ENCODE measurements at places on chromosomes 11 and 22.

DNA sequence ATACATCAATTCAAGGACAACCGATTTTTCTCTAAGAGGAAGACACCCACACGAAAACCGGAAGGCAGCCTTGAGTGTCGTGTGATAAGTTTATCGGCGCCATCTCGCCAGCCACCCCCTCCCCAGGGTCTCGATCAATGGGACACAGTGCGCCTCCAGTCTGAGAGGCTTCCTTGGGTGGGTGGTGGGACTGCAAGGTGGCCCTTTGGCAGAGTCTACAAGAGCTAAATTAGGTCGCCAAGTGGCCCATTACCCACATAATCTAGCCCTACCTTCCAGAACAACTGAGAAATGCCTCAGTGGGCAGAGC, 64.0 kb downstream of the CD6 start:
- DNase-seq: no peak

- peak; percentile 60 for DNase-seq
These were observed 419.9 kb downstream of the BUD13 start for GRCh38 chr11:116352881-116353280.

- DNase-seq: no peak
These were observed 819.8 kb downstream of the OPCML start for GRCh38 chr11:132712466-132712865.

DNA sequence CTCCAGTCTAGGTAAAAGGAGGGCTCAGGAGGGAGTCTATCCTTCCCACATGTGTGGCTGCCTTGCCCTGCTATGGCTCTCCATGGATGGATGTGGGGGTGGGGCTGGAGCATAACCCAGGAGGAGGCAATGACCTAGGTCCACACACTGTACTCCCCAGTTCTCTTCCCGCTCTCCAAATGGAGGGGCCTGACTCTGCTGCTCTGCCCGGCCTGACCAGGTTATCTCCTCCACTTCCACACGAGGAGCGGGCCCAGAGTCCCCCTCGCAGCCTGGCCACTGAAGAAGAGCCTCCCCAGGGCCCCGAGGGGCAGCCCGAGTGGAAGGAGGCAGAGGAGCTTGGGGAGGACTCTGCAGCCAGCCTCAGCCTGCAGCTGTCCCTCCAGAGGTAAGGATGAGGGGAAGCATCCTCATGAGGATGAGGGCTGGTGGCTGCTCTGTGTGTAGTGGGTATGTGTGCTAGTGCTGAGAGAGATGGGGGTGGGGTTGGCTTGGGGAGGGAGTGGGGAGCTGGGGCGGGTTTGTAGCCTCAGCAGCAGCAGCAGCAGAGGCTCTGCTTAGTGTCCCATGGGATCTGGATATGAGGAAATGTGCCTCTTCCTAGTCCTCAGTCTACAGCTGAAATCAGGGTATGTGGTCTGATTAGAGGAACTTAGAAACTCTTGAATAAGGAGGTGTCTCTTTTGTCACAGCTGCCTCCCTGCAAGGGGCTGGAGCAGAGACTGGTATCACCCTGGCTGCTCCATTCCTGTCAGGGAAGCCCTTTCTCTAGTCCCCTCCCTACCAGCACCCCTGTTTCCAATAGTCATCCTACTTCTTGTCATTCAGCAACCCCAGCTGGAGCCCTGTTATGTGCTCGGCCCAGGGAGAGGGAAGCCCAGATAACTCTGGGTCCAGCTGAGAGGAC, 54.1 kb downstream of the CEP164 start:
- no peak for DNase-seq

DNA sequence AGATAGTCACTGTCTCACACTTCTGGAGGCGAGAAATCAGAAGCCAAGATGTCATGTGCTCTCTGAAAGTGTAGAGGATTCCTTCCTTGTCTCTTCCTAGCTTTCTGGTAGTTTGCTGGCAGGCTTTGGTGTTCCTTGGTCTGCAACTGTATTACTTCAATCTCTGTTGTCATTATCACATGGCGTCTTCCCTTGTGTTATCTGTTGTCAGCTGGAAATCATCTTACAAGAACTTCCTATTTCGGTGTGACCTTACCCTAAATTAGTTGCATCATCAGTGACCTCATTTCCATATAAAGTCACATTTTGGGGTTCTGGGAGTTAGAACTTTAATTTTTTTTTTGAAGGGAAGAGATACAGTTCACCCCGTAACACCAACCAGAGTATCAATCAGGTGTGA, 3.3 kb upstream of the LIN7C start:
- no peak for DNase-seq

DNA sequence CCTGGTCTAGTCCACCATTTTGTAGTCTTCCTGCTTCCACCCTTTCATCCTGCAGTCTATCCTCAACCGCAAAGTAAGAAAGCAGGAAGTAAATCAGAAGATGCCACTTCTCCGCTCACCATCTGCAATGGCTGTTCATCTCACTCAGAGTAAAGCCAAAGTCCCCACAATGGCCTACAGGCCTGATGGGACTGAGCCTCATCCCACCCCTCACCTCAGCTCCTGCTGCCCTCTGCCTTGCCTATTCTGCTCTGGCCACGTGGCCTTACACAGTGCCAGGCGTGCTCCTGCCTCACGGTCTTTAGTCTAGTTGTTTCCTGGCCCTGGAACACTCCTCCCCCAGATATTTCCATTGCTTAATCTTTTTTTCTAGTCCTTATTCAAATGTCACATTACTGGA, 95.5 kb downstream of the USP35 start:
- no peak for DNase-seq

DNA sequence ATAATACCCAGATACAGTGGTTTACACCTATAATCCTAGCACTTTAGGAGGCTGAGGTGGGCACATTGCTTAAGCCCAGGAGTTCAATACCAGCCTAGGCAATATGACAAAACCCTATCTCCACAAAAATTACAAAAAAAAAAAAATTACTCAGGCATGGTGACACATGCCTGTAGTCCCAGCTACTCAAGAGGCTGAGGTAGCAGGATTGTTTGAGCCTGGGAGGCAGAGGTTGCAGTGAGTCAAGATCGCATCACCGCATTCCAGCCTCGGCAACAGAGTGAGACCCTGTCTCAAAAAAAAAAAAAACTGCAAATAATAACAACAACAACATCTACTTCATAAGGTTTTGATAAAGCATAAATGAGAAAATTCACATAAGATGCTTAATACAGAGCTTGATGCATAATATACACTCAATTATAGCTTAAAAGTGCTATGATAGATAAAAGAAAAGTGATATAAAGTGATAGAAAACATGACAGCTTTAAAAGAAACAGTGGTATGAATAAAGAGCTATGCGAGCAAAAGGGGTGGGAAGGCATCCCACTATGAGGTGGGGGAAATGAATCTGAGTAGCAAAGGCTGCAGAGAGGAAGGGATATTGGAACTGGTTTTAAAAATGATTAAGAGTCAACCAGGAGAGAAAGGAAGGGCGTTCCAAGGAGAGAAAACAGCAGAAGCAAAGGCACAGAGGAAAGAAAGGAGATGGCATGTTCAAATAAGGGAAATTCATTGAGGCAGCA, 197.6 kb downstream of the KIF18A start:
- DNase-seq: no peak
